Panc1 (cell line): ENCODE measurements at places on chromosomes 16 and 17. TPM values are rescaled to one million over a fixed set of nuclear protein-coding genes. Genes with fewer than 3 reads are reported as not detected.

DNA sequence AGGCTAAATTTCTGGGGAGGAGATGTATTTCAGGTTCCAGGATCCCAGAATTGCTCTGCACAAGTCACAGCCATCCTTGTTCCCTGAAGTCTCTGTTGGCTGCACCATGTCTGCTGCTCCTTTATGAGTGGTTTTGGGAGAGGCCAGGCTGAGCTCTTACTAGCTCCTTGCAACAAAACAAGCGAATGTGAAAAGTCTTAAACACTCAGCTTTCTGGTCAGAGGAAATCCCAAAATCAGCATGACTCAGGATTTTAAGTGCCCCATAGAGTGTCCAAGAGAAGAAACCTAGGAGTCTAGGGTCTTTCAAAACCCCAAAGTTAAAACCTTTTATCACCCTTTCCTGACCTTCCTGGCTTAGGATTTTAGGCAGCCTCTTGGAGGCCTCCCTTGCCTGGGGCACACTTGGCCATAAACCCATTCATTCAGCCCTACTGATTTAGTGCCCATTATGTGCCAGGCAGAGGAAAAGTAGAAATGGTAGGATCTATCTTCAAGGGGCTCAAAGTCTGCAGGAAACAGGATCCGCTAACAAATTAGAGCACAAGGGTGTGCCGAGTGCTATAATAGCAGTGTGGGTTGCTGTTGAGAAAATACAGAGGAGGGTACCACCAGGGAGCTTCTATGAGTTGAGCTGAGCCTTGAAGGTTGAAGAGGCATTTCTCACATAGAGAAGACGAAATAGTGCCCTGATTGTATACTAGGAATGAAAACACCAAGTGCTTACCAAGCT is 36.9 kb downstream of the SOST start:
- DNase-seq = no peak

The CD79B gene
- total RNA-seq = not detected

The GP1BA gene
- 0.15 TPM for total RNA-seq

- no peak for DNase-seq
Measured at GRCh38 chr17:66920950-66921349, 43.6 kb upstream of the CACNG4 start.

DNA sequence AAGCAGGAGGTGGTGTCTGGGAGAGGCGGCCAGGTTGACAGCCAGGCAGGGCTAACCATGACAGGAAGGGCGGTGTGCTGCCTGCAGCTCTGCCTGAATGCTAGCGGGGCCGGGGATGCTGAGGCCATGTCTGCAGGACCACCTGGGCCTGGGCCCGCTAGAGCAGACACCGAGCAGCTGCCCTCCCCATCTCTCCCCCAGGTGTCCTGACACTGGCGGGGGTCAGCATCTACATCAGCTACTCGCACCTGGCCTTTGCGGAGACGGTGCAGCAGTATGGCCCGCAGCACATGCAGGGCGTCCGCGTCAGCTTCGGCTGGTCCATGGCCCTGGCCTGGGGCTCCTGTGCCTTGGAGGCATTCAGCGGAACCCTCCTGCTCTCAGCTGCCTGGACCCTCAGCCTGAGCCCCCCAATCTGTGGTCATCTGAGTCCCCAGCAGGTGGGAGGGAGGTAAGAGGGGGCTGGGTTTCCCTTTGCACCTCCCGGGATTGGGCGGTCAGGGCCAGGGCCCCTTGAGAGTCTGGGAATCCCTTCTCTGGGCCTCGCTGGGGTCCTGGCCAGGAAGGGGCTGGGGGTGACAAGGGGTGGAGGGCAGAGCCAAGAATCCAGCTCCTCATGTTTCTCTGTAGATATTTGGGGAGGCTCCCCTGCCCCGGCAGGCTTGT is 7.5 kb downstream of the TMEM235 start:
- DNase-seq = no peak

DNA sequence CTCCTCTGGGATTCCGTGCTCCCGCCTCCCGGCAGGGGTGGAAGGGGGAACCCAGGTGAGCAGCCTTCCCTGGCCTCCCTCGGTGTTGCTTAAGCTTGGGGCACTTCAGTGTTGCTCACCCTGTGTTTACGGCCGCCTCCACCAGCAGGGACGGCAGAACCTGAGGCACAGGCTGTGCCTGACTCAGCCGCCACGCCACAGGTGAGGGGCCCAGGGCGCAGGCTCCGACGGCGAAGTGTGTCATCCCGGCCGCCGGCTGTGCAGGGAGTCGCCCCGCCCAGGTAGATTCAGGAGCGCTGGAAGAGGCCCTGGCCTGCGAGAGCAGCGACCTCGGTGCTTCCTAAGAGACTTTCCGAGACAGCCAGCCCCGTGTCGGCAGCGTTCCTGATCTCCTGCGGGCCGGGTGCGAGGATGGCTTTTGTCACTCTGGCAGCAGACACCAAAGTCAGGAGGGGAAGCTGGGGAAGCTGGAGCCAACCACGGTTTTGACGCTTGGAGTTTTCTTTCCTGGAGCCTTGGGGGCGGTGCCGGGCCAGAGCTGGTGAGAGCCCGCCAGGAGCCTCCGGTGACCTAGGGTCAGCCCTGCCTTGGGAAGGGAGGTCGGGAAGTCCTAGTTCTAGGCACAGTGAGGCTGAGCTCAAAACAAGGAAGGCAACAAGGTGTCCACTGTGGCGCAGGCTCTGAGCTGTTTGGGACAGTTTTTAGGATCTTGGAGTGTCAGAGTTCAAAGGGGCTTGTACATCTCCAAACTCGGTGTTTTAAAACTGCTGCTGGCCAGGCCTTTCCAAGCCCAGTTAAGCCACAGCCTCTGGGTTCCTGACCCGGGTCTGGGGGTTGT is 2.1 kb downstream of the GSE1 start:
- no peak for DNase-seq

DNA sequence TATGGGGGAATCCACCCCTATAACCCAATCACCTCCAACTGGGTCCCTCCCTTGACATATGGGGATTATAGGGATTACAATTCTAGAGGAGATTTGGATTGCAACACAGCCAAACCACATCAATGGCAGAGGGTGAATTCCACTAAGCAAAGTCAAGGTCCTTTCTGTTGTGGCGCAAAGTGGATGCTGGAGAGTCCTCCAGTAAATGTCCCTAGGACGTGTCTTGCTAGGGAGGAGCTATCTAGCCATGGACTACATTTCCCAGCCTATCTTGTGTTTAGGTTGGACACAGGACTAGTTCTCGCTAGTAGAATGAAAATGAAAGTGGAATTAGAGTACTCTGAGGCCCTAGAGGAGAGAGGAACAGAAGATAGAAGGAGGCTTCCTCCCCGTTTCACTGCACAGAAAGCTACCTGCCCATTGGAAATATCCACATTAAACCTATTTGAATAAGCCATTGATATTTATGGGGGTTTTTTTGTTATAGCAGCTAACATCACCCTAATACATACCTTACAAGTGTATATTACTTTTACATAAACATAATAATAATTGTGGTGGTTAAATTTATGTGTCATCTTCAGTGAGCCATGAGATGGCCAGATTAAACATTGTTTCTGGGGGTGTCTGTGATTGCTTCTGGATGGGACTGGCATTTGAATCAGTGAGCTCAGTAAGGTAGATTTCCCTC is 56.7 kb upstream of the ERCC4 start:
- no peak for DNase-seq

DNA sequence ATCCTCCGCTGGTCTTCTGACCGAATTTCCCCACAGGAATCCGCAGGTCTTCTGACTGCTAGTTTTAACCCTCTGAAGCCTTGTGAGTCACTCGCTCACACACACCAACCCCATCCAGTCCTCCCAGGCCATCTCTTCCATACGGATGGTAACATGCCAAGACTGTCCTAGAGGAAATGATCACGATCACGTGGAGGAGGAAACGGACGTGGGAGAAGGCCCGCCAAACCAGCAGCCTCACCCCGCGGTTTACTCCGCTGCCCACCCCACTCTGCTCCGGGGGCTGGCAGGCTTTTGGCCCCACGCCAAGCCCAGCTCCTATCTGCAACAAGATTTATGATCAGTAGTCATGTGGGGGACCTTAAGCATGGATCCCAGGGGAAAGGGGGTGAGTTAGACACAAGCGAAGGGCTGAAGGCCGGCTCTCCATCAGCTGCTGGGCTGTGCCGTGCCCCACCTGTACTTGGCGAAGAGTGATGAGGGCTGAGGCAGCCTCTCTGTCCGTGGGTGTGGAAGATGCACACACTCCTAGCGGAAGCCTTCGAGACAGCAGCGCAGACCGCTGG is 1.5 kb upstream of the FAAP100 start:
- DNase-seq = no peak

GRCh38 chr16:15721018-15721417 is 71.0 kb downstream of the NDE1 start:
- no peak for DNase-seq

DNA sequence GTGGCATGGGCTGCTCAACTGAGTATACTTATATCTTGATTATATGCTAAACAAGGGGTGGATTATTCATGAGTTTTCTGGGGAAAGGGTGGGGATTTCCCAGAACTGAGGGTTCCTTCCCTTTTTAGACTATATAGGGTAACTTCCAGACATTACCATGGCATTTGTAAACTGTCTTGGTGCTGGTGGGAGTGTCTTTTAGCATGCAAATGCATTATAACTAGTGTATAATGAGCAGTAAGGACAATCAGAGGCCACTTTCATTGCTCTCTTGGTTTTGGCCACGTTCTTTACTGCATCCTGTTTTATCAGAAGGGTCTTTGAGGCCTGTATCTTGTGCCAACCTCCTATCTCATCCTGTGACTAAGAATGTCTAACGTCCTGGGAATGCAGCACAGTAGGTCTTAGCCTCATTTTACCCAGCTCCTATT is 12.0 kb downstream of the PRR11 start:
- no peak for DNase-seq

- DNase-seq = no peak
Measured at GRCh38 chr16:50899951-50900350, 158.1 kb downstream of the CYLD start.

The TMIGD1 gene
- not detected for total RNA-seq

DNA sequence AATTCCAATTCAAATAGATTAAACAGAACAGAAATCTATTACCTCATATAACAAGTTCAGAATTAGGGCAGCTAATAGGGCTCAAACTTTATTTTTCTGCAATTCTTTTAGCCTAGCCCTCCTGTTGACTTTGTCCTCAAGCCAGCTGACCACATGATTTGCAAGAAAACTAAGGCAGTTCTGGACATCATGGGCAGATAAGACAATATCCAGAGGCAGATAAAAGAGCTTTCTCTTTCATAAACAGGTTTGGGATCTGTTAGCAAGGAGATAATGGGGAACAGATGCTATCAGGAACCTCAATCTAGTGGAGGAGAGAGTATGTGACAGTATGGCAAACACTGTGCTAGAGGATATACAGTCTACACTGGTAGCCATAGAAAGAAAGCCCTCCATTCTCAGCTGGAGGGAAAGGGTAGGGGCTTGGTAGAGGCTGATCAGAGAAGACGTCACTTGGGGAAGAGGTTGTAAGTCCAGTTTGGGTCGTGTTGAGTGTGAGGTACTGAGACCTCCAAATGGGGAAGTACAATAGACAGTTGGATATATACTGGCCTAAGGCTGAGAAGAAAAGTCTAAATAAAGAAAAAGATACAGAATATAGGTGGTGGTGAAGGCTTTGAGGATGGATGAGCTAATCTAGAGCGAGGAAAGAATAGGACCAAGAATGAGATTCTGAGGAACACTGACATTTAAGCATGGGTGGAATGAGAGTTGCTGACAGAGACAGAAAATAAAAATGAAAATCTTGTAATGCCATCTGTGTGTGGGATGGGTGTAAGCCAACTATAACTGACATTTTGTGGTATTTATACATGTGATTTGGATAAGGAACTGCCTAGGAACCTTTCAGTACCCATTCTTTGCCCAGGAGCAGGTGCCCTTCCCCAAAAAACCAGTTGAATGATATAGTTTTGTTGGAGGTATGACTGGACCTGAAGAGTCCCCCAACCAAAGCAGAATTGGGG is 67.4 kb downstream of the CYB561 start:
- no peak for DNase-seq

GRCh38 chr17:72852277-72852938 is 240.1 kb downstream of the SLC39A11 start:
- DNase-seq = no peak

DNA sequence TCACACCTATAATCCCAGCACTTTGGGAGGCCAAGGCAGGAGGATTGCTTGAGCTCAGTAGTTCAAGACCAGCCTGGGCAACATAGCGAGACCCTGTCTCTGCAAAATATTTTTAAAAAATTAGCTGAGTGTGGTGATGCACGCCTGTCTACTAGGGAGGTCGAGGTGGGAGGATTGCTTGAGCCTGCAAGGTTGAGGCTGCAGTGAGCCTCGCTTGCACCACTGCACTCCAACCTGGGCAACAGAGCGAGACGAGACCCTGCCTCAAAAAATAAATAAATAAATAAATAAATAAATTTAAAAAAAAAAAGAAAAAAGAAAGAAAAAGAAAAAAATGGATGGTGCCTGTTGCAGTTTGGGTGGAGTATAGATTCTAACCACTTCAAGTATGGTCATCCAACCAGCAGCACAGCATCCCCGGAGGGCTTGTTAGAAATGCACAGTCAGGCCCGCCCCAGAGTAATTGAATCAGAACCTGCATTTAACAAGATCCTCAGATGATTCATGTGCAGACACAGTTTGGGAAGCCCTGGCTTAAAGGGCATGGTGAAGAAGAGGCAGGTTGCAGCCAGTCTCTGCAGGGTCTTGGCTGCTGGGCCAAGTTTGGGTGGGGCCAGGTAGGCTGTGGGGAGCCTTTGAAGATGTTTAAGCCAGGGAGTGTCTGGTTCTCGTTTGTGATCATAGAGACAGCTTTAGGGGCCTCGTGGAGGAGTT is 40.8 kb downstream of the MRC2 start:
- no peak for DNase-seq

The GPT2 gene
- 12.7 TPM for total RNA-seq

- DNase-seq = no peak
Measured at GRCh38 chr17:76265624-76266243, 586 bp downstream of the UBALD2 start.

The ITGAD gene
- total RNA-seq = not detected

The SLFN12L gene
- 0.33 TPM for total RNA-seq

The MT1G gene
- 2.2 TPM for total RNA-seq

- DNase-seq = no peak
Measured at GRCh38 chr16:56950455-56950854, 11.3 kb upstream of the CETP start.

DNA sequence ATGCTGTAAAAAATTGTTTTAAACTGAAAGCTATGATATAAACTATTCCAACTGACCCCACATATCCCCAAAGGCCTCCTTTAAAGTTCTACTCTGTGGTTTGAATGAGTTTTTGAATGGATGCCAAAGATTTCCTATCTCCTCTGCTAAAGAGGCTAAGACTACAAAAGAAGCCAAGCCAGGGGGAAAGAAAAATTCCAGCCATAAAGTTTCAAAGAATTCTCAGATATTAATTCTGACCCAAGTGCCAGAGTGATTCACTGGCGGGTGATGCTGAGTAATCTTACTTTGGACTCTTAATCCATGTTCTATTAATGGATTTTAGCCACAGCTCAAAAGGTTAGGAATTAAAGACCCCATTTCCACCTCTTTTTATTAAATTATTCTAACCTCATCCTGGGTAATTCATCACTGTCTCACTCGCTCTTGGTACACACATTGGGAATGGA is 60.7 kb downstream of the HS3ST3A1 start:
- no peak for DNase-seq

- no peak for DNase-seq
Measured at GRCh38 chr17:48609033-48609432, 1.8 kb downstream of the HOXB7 start.

GRCh38 chr17:38797158-38797490 is 2.2 kb downstream of the PIP4K2B start:
- DNase-seq = no peak

The MT1F gene
- 2.1 TPM for total RNA-seq

GRCh38 chr17:78716814-78717393 is 65.2 kb downstream of the CYTH1 start:
- DNase-seq = no peak

- DNase-seq = no peak
Measured at GRCh38 chr17:72542317-72542716, 421.5 kb downstream of the SOX9 start.

The GAS2L2 gene
- not detected for total RNA-seq

The KRT23 gene
- not detected for total RNA-seq
